ENCODE measurements at places on chromosomes 2 and 18.

DNA sequence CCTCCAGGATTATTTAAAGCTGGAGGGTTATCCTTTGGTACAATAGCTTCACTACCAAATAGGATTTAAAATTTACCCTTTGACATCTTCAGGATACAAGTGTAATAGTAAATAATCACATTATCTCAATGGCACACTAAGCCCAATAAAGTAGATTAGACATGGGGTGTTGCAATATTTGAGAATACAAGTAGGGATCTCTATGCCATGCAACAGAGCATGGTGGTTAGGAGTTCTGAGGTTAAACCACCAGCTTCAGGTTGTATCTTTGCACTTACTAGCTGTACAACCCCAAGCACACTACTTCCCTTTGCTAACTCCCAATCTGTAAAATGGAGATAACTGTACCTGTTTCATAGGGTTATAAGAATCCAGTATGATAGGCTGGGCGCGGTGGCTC lies 6.2 kb downstream of the MBD2 start:
- DNase-seq, result no peak

- no peak for DNase-seq
Observed at GRCh38 chr2:201880579-201880978, 74.2 kb downstream of the CDK15 start.

DNA sequence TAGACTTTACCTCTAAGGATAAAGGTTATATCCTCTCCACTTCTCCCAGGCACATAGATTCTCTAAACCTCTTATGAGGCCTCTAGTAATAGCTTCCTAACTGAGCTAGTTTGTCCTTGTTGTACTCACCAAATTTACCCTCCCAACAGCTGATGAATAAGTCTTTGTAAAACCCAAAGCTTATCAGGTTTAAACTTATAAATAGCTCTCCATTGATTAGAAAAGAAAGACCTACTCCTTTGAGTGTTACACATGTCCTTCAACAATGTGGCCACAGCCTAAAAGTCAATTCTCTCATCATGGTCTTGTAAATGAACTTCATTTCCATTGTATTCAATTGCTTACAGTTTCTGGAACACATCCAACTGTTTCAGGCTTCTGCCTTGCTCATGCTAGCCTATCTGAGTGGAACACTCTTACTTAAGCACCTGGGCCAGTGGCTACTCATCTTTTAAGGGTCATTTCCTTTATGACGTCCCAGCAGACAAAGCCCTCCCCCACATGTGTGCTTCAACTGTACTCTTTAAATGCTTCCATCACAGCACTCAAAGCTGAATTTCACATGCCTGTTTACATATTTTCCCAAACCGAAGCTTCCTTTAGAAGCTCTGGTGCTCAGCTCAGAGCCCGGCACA lies 131.6 kb downstream of the CDH2 start:
- no peak for DNase-seq

DNA sequence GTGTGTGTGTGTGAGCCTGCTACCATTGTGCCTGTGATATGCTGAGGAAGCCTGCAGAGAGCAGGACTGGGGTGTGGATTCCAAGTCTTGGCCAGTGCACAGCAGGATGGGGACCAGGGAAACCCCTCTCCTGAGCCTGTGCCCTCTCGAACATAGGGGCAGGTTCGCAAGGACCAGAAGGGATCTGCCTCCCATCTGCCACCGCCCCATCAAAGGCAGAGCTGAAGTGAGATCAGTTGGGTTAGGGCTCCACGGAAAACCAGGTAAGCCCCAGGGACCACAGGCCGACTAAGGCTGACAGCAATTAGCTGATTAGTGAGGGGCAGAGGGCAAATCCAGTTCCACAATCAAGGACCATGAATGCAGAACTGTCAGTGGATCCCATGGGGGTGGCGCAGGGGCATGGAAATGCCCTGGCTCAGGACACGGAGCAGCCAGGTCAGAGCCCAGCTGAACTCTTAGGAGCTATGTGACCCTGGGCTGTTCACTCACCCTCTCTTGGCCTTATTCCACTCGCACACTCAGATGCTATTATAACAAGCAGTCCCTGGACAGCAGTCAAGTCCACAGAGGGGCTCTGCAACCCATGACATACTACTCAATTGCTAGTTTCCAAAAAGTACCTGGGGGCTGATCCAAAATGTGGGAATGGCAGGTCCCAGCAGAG lies 84.2 kb upstream of the ID2 start:
- no peak for DNase-seq

DNA sequence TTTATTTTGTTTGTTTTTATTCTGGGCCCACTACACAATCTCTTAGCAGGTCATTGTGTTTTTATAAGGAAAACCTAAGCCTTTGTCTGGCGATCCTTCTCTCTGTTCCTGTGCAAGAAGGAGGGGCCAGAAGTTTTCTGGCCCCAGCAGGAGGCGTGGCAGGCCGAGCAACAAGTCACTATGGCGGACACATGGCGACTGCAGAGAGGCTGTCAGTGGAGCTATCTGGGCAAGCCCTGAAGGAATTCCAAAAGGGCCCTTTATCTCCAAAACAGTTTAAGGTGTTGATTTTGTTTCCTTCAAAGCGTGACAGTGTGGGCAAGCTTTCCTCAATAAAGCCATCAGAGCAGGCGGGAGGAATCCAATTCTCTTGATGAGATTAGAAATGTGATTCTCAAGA lies 118.8 kb upstream of the CTAGE1 start:
- no peak for DNase-seq

Measured in central memory CD4-positive, alpha-beta T cell (primary cell).